ENCODE measurements at places on chromosomes 5 and 9.

GRCh38 chr9:107049803-107050184 lies 186.8 kb downstream of the ZNF462 start:
- DNase-seq = no peak

DNA sequence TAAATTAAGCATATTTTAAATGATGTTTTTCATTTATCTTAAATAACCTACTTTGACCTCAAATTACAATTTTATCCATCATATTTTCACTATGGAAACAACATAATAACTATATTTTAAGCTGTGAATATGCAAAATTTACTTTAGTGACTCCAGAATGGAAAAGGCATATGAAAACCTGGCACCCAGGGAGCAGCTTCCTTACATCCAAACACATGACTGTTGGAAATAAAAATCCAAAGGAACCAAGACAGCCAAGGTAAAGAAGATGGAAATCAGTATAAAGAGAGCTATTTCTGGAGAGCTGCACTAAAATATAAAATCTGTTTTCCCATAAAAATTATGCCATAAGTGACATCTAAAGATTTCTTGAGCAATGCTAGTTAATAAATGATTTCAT lies 140.3 kb upstream of the FTMT start:
- no peak for DNase-seq

DNA sequence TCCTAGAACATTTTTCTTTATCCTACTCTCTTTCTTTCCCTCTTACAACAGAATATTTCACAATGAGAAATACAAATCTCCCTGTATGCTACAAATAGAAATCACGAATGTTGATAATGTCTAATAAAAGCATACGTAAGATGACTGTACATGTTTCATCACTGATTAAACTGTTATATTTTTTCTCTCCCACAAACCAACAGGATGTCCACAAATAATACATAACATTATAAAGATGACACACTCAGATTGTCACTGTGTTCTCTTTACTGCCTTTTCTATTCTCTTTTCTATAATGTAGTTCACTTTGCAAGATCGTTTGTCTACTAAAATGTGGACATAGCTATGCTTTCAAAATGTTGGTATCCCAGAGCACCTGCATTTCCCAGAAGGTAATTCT lies 90.7 kb upstream of the PARP8 start:
- DNase-seq = no peak

GRCh38 chr5:147052519-147052918 lies 174.0 kb upstream of the PPP2R2B start:
- DNase-seq = no peak

DNA sequence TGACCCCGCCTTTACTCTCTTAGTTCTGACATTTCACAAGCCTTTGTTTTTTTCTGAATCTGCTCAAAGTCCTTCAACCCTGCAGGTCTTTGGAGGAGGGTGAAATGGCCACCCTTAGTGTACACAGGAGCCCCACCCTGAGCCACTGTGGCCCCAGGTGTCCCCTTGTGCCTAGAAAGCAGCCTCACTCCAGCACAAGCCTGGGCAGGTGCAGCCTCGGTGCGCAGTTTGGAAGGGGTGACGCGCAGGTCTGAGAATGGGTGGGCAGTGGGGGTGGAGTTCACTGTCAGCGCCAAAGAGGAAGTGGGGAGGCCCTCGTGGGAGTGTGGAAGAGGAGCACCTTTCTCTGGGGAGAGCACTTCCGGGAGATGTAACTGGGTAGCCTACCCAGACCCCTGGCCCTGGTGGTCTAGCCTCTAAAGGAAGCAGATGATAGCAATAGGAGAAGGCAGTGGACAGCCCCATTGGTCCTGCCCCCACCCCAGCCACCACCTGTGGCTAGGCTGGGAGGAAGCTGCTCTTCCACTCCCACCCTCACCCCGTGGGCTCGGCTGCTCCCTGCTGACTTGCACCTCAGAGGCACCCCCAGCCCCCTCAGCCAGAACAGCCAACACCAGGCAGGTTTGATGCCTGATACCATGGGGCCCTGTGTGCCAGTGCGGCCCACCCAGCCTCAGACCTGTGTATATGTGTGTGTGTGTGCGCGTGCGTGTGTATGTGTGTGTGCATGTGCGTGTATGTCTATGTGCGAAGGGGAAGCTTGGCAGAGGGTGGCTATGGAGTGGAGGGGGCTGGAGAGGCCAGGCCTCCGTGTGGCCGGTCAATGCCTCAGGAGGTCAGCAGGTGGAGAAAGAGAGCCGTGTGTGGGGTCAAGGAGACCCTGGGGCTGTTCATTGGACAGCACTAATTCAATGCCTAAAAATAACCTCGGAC lies 16.8 kb upstream of the DAB2IP start:
- DNase-seq = peak; percentile 43

- DNase-seq = no peak
Measured at GRCh38 chr9:72462340-72462739, 59.1 kb upstream of the TMC1 start.

GRCh38 chr5:159120446-159120845 lies 20.7 kb upstream of the EBF1 start:
- DNase-seq = no peak

DNA sequence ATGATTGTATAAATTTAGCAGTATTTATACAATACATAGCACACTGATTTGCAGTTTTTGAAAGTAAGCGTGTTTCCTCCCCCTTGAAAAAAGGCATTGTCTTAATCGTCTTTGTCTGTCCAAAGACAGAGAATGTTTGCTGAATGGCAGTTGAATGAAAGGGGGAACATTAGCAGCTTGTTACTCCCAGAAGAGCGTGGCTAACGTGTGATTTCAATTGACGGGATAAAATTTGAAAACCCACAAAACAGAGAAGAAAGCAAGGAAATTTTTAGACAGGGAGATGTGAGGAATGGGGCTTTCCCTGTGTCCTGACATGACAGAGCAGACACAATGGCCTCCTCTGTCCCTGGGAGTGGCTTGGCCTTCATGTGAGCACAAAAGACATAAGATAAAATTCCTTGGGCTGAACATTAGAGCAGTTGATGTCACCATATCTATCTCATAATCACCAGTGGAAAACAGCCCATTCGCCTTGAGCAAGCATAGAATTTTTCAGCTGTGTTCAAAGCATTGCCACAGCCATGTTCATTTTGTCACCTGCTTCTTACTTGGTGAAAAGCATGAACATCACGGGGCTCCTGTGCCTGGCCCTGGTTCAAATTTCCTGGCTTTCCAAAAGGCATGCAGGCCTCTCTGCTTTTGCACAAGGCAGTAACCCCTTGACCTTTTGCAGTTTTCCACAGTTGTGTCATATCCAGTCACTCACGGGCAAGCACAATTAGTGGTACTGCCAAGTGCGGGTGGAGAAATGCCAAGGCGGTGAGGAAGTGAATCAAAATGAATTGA lies 126.9 kb downstream of the TLE1 start:
- DNase-seq = no peak

DNA sequence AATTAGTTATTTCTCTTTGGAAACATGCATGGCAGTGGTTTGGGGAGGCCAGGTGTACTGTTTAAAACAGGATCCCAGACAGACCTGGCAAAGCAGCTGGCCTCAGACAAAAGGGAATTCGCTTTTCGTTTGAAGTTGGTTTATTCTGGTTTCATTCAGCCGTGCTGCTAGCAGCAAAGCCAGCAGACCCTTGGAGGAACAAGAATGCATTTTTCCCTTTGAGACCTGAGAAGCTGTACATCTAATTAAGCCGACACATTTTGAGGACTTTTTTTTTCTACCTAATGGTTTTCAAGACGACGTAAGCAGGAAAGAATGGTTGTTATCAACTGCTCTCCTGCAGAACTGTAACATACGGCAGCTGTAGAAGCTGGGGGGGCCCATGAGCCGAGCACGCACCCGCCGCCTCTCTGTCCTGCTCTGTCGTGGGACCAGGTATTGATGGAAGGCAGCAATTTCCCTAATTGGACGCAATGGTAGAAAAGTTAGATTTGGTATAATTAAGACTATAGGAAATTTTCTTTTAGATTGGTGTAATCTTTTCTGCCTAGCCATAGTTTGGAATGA lies 13.6 kb downstream of the PLEKHG4B start:
- no peak for DNase-seq

DNA sequence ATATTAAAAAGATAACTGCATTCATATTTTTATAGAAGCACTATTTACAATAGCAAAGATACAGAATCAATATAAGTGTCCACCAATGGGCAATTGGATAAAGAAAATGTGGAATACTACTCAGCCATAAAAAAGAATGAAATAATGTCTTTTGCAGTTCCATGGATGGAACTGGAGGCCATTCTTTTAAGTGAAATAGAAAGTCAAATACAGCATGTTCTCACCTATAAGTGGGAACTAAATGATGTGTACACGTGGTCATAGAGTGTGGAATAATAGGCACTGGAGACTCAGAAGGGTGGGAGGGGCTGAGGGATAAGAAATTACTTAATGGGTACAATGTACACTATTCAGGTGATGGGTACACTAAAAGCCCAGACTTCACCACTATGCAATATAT lies 53.2 kb downstream of the DENND1A start:
- no peak for DNase-seq

GRCh38 chr5:32542216-32543059 lies 42.9 kb upstream of the SUB1 start:
- DNase-seq = peak; percentile 34

GRCh38 chr5:140358738-140359310 lies 1.2 kb upstream of the SLC4A9 start:
- DNase-seq = peak; percentile 12

DNA sequence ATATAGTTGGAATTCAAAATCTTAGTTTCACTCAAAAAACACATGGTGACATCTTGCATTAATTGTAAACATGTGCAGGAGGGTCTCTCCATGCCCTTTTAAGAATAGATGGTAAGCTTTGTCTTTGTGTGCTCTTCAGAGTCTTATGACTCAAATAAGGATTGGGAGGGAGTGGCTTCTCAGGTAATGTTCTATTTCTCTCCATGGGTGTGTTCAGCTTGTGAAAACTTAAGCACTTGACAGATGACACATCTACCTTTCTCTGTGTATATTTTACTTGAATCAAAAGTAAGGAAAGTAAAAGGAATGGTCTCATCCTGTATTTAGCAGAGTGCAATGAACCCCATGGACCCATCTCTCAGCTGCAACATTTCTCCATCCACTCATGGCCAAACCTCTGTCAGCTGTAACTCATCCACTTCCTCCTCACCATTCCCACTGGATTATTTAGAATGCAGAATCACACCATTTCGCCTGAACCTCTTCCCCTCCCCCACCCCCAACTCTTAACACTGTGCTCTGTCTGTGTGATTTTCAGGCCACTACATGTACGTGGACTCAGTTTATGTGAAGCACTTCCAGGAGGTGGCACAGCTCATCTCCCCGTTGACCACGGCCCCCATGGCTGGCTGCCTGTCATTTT lies 82.1 kb downstream of the MAMDC2 start:
- DNase-seq = no peak

- no peak for DNase-seq
Measured at GRCh38 chr5:73174100-73174815, 1.3 kb downstream of the TMEM174 start.
